Pancreas (tissue), 10 donors: ENCODE measurements at places on chromosomes 6 and 20. TPM values are rescaled to one million over a fixed set of nuclear protein-coding genes. Genes with fewer than 3 reads are reported as not detected.

RUNX2 gene
- total RNA-seq: 0.55 TPM

DLK2 gene
- total RNA-seq: 0.22 TPM

APCDD1L gene
- 0.24 TPM for total RNA-seq

HLA-DQA1 gene
- total RNA-seq: 66.1 TPM

FANCE gene
- 4.0 TPM for total RNA-seq

PSMB8 gene
- total RNA-seq: 13.1 TPM

BTN1A1 gene
- not detected for total RNA-seq

ADGRF1 gene
- total RNA-seq: 1.2 TPM

SRSF12 gene
- total RNA-seq: 1.2 TPM

OR2J2 gene
- total RNA-seq: not detected

GRCh38 chr6:73143551-73143950 is 81.7 kb downstream of the KHDC1L start:
- DNase-seq: no peak

GRCh38 chr6:75368864-75369402 is 84.3 kb upstream of the TMEM30A start:
- DNase-seq: no peak

DNA sequence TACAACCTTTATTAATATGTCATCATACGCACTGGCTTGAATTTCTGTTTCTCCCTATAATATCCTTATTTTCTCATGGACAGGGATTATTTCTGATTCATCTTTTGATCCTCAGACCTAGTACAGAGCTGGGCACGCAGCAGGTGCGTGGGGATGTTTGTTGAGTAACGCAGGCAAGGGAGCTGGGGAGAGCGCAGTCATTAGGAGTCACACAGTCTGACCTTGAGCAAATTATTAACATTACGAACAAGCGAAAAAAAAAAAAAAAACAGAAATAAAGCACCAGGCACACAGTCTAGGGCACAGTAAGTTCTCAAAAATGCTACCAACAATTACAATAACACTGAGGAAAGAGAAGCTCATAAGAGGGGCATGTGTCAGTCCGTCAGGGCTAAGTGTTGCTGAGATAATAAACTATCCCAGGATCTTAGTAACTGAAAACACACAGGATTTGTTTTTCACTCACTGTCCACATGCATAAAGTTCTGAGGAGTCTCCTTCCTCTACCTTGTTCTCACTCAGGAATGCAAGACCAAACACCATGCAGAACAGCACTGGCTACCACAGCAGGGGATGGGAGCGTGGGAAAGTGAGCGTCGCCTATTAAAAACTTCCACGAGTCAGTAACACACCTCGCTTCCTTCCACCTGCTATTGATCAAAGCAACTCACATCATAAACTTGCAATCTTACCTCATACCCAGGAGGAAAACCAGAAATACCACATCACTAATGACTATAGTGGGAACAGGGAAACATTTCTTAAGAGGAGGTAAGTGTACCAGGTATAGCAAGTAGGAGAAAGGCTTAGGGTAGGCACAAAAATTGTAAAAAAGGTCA is 56.9 kb downstream of the PDE10A start:
- DNase-seq: no peak

GRCh38 chr6:7922596-7922995 is 12.0 kb upstream of the TXNDC5 start:
- DNase-seq: no peak

GRCh38 chr6:116111552-116112528 is 11.2 kb downstream of the NT5DC1 start:
- no peak for DNase-seq

- DNase-seq: no peak
These were observed 996.5 kb downstream of the GRIK2 start for GRCh38 chr6:102389994-102390393.

- no peak for DNase-seq
These were observed 5.5 kb downstream of the REV3L start for GRCh38 chr6:111477481-111477938.

GRCh38 chr6:63649269-63649668 is 13.7 kb downstream of the PHF3 start:
- no peak for DNase-seq

- DNase-seq: no peak
These were observed 56.1 kb upstream of the LAMP5 start for GRCh38 chr20:9458138-9458796.

DNA sequence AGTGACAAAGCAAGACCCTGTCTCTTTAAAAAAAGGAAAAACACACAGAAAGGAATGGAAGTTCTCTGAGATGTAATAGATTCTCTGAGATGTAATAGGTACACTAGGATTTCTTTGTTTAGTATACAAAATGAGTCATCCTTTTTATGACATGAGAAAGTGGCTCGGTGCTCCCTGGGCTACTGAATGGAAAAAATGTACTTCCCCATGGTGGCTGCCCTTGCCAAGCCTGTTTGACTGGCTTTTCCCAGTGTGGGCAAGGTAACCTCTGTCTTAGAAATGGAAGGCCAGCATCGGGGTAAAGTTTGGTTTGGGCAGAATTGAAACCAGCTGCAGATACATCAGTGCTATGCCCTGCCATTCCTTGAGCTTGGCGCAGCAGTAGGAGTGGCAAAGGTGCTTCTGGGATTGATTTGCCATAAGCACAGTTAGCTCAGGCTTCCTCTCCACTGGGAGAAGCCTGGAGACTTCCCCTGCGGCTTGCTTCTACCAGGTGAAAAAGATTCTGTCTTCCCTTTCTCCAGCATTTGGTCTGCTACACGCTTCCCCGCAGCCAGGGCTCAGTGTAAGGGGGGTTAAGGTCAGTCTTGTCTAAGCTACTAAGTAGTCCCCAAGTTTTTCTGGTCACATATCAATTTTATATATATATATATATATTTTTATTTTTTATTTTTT is 24.5 kb downstream of the ARFGEF2 start:
- DNase-seq: peak; percentile 61

DNA sequence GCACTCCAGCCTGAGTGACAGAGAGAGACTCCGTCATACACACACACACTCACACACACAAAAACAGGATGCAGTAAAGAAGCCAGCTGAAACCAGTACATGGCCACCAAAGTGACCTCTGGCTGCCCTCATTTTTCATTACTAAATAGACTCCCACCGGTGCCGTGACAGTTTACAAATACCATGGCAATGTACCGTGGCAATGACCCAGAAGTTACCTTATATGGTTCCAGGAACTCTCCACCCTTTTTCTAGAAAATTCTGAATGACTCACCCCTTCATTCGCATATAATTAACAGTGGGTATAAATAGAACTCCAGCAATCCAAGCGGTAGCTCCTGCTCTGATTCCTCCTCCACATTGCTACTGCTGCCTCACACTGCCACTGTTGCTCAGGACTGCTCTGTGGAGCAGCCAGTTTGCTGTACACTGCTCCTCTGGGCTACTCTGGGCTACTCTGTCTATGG is 57.7 kb downstream of the SNX5 start:
- DNase-seq: no peak

GRCh38 chr6:44539701-44540355 is 152.3 kb downstream of the CDC5L start:
- no peak for DNase-seq

DNA sequence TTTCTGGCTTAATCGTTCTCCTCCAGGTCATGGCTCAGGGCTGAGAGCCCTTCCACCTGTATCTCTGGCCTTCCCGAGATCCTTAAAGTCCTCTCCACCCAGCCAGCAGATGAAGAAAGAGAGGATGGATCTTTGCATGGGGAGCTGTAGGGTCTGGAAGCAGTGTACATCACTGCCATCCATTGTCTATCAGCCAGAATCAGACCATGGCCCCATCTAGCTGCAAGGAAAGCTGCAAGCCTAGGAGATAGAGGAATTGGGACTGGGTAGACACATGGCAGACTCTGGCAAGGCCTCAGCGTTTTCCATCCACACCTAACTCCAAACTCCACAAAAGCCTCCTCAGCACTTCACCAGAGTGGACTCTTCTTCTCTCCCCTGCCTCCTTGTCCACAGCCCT is 113.8 kb upstream of the MAFB start:
- DNase-seq: no peak

DNA sequence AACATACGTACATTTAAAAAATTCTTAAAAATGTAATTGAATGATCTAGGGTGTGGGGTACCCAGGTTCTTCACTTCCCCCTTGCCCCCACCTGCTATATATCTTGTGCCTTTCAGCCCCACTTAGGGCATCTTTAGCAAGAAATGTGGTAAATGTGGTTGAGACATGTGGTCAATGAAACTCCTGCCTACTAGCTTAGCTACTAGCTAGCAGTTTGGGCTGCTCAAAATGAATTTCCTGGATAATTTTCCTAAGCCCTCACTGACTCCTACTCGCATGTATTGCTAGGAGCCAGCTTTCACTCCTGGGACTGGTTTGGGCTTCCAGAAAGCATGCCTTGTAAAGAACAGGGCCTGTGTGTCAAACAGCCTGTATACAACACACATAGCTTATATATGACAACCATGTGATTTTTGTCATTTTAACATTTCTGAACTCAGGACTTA is 257.3 kb downstream of the ATXN1 start:
- DNase-seq: no peak

DNA sequence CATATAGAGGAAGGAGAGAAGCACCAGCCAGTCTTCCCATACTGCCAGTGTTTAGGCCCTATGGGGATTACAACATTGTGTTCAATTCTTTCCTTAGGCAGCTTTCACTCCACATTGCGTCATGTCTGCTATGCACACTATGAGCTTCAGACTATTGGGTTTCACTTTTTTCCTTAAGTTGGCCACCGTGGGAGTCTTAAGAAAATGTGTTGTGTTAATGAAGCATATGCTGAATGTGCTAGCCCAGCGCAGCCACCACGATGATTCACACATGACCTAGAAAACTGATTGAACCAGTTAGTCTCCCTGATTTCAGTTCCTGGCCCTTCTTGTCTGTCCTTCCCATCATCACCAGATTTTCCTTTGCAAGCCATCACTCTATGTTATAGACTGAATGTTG is 21.5 kb downstream of the TUBB2B start:
- no peak for DNase-seq

- DNase-seq: no peak
These were observed at the start of gene SIRPB1 for GRCh38 chr20:1619861-1620444. TSS of gene SIRPB1 (minus strand) at chr20:1620009. CDS start at chr20:1619944, 65 bp downstream.

DNA sequence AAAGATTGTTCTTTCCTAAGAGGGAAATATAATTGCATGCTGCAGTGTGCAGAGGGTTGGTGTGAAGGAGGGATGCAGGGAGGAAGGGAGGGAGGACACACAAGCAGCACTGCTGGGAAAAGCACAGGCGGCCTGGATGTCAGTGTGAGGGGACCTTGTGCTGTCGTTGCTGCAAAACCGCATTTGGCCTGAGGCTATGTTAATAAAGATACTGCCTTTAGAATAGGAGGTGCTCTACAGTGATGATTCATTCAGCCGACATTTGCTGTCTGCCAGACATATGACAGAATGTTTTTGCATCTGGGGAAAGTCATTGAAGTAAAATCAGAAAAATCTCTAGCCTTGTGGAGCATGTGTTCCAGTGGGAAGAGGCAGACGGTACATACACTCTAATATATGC is 50.5 kb upstream of the TRIM26 start:
- DNase-seq: no peak

GRCh38 chr20:20549267-20549612 is 163.2 kb downstream of the RALGAPA2 start:
- DNase-seq: peak; percentile 40

DNA sequence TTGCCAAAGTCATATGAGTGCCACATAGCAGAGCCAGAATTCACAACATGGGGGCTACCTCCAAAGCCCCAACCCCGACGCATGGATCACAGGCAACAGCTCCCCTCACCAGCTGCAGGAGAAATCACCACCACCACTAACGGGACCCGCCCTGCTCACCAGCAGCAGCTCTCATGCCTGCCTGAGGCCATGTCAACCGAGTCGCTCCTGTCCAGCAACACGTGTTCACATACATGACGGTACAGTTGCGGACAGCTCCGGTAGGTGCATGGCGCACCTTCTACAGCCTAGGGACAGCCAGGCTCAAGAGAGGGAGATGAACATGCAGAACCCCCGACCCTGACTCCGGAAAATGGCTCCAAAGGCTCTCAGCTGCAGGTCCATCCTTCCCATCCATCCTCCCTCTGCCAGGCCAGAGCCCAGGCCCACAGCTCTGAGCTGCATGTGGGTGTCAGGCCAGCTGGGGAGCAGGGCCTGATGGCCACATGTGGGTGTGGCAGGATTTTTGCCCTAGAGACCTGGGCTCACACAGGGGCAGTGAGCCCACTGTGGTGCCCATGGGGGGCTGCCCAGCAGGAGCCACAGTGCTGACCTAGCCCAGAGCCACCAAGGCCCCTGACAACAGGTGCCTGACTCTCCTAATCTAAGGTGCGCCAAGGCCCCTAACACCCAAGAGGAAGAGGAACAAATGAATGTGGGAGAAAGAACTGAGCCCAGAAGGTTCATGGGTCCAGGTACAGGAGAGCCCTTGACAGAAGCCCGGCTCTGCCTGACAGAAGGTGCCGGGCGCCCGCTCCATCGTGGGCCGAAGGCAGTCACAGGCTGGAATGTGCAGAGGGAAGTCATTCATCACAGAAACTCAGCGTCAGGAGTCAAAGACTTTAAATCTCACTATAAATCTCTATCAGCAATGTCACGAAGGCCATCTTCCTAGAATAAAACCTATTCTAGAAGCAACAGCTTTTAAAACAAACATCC is 10.5 kb downstream of the RPS6KA2 start:
- DNase-seq: no peak

DNA sequence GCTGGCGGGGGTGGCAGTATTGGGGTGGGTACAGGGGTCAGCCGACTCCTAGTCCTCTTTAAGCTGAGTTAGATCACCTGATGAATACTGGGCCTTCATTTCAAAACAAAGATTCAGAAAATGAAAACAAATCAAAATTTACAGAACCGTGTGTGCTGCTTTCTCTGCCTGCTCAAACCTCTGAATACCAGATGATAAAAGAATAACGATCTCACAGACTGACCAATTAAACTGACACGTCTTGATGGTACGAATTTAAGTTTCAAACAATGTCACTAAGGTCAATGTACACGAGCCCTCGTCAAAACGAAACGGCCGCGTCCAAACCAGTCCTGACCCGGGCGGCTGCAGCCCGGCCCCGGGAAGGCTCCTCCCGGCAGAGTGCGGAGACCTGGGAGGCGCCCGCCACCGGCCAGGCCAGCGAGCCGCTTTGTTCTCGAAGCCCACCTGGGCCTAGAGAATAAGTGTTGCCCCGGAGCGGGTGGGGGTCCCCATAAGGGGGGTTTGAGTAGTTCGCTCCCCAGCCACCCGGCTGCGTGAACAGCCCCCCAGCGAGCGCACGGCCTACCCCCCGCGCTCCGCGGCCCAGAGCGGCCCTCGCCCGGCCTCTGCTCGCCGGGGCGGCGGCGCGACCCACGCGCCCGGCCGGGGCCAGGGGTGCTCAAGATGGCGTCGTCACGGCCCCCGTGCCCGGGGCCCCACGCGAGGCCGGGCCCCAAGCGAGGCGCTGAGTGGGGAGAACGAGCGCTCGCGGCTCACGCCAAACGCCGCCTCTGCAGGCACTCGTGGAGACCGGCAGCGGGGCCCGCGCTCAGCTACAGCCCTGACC is 728 bp downstream of the PSMA7 start:
- DNase-seq: no peak

- DNase-seq: no peak
These were observed 61.9 kb downstream of the ECT2L start for GRCh38 chr6:138857775-138858174.

DNA sequence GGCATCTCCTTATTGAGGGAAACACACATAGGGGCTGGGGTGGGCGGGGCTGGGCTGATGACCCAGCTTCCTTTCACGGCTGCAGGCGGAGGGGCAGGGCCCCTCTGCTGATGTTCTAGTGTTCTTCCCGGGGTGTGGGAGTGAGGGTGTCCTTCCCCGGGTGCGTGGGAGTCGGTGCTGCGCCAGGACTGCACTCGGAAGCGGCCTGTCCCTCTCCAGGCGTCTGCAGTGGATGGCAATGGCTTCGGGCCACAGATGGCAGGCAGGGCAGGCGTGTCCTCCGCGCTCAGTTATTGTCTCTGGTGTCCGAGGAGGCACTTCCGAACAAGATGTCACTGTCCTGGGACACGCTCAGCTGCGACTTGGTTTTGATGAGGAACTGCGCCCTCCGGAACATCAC is 19.2 kb downstream of the KCNG1 start:
- DNase-seq: no peak
